ENCODE measurements at places on chromosomes 1 and 21.
A peak's percentile ranks its signal among the peaks of the same experiment; 100 is the strongest.

DNA sequence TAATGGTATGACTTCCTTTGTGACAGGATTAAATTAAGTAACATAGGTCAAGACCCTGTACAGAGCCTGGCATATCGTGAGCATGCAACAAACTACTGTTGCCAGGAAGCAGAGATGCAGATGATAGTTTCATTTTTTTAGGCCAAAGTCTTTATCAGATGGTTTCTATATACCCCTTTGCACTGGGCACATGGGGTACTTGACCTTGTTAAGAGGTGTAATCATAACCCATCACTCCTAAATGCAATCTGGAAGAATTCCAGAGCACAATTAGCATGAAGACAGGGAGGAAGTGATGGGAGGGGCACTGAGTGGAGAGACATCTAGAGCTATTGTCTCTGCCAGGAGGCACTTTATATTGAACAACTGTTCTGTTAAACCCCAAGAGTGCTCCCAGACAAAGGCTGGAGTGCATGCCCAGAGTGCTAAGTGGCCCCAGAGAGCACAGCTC, 22.1 kb downstream of the ZBTB17 start:
- peak; percentile 11 for DNase-seq

GRCh38 chr1:24567792-24568388, 12.0 kb downstream of the NCMAP start:
- no peak for DNase-seq

DNA sequence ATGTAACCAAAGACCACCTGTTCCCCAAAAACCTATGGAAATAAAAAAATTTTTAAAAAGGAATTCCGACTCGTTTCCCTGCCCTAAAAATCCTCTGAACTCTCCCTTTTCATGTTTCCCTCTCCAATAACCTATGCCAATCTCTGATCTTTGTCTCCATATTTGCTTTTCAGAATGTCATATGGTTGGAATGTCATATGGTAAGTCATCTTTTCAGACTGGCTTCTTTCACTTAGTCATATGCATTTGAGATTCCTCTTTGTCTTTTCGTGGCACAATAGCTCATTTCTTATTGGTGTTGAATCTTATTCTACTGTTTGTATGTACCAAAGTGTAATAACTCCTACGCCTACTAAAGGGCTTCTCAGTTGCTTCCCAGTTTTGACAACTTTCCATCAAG, 117.5 kb downstream of the BACH1 start:
- DNase-seq = no peak

DNA sequence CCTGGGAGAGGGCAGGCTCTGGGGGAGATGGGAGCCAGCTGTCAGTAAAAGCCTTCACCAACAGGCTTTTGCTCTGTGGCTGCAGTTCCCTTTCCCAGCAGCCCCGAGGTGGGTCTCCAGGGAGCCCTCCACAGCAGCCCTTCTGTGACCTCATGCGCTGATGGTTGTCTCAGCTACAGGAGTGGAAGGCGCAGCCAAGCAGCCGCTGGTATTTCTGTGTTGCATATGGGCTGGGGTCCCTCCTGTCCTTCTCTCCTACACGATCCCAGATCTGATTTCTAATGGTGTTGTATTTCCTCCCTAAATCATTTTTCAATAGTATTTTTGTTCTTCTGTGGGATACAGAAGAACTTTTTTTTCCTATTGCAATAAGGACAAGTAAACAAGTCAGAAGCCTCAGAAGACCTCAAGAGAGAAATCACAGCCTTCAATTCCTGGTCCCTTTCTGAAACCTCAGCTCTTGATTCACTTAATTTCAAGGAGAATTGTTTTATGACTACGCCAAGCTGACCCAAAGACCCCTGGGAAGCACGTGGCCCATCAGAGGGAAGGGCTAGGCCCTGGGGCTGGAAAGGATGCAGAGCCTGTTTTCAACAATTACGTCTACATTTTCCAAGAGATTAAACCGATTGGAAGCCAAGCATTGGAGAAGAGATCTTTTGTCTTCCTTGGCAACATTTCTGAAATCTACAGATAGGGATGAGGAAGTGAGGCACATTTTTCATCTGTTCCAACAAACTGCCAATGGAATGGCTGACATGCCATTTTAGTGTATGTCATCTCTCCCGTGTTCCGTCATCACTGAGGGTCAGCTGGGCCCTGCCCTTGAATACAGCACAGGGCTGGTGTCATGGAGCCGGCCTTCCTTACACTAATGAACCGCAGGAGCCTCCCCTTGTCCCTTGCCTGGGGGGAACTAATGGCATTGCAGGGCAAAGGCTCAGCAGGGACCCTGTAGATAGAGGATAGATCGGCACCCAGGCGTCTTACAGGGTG, 42.0 kb upstream of the SCCPDH start:
- no peak for DNase-seq

- no peak for DNase-seq
These were observed 848.8 kb downstream of the BRINP3 start for GRCh38 chr1:189628857-189629256.

DNA sequence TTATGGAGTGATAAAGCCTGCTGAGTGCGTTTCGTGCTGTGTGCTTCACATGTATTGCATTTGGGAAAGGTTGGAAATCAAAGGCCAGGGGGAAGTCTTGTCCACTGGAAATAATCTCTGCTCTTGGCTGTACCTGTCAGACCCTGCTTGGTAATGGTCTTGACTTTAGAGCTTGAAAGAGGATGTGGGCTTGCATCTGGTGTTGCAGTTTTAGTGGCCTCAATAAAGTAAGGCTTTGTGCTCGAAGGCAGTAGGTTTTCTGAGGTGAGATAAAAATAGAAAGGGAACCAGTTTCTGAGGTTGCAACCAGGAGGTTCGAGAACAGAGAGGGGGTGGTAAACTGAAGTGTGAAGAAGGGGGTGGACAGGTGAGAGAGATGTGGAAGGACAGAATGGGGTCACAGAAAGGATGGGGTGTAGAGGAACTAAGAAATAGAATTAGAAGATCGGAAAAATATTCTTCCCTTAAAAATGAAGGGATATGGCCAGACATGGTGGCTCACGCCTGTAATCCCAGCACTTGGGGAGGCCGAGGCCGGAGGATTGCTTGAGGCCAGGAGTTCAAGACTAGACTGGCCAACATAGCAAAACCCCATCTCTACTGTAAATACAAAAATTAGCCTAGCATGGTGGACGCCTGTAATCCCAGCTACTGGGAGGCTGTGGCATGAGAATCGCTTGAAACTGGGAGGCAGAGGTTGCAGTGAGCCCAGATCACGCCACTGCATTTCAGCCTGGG, 1.5 kb downstream of the S100PBP start:
- no peak for DNase-seq

GRCh38 chr1:201712387-201713085, 116.4 kb upstream of the IPO9 start:
- no peak for DNase-seq

DNA sequence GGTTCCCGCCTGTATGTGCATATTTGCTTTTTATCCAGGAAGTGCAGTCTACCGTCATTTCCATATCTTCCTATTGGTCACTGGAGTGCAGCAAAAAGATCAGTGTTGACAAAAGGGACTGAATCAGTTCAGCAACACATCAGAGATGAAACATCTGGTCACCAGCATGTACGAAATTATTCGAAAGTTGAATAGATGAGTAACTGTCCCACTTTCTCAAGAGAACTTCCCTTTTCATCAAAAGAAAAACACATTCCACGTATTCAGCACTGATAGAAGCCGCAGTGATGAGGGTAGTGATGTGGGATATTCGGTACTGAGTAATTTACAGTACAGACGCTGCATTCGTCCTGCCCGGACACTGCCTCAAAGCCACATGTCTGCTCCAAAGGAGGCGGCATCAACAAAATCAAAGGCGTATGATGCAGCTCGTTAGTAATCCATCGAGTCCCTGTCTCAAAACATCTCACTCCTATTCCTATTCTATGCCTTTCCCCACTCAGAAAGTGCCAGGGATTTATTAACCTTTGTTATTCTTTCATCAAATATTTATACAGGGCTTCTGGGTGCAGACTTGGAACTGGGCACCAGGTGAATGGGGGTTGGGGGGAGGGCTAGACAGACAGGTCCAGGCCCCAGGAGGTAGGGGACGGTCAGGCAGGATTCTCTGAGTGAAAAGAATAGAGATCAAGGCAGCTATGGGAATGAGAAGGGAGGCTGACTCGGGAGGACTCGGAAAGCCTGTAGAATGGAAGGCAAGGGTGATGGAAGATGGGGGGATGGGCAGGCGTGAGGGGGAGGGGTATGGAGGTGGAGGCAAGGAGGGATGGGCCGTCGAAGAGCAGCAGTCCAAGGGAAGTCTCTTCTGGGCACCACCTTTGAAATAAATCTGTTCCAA, 79.5 kb upstream of the SLC45A1 start:
- DNase-seq = no peak

DNA sequence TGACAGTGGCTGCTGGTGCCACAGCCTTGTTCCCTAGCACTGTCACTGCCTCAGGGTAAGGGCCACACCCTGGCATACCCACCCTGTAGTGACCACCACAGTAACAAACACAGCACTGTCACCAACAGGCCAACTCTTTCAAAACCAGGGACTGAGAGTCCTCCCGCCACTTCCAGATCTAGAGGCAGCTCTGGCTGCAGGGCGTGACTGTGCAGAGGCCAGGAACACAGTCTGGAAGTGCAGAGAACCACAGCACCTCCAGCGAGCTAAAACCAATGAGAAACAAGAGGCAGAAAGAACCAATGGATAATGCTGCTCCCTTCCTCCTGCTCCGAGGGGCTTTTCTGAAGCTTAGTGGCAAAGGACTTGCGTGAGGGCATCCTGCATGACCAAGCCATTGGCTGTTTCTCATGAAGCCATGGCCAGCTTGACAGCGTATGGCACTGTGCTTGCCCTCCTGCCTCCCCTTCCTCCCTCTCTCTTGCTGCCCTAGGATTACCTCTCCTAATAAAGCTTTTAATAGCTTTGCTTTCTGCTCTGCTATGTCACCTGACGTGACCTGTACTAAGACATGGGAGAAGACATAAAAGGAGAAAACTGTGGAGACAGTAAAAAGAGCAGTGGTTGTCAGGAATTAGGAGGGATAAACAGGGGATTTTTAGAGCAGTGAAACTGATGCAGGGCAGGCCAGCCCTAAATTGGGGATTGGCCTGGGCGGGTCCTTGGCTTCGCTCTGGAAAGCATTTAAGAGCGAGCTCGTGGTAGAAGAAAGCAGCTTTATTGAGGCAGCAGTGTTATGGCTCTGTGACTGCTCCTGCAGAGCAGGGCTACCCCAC, 7.2 kb downstream of the PARP1 start:
- no peak for DNase-seq

DNA sequence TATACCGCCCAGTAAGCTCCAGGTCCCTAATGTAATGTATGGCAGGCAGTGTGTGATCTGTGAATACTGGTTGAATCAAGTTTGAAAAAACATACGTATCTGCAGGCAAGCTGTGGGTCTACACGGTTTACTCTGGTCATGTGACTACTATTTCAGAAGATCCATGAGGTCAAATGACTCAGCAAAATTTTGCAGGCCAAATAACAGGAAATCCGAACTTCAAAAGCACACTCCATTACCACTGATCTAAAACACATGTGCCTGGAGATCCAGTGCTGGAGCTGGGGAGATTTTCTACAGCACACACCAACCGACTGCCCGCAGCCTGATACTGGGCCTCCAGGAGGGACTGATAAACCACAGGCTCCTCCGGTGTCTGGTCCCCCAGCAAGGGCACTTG, 64.5 kb upstream of the SLC44A3 start:
- DNase-seq = no peak

- DNase-seq = no peak
These were observed 28.9 kb upstream of the ABCD3 start for GRCh38 chr1:94389298-94389697.

DNA sequence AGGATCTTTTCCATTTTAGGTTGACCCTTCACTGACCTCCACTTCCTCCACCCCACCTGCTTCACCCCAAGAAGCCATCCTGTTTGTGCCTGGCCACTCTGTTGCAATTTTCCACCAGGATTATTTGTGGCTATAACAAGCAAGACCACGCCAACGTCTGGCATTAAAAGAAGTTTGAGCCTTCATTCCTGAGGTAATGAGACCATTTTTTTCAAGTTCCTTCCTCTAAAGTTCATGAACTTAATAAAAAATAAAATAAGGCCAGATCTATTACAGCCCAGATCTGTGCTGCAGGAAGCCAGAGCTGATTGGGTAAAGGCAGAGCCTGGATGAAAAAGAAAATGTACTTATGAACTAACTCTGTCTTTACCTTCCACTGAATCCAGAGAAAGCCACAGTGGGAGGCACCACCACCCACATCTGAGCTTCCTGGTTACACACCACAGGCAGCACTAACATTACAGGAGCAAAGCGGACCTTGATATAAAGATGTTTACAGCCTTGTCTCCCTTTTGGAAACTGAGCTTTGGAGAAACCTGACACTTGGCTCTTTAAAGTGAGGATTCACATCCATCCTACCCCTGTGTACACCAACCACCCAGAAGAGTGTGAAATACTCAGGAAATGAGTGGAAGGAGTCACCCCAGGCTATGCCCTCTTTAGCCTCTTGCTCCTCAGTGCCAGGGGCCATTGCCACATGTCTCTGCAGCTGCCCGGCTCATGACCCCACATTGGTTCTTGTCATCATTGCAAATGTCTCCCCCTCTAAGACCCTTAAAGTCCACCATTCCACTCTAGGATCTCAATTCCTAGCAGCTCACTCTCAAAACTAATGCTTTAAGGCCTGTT, 293.6 kb downstream of the PLPP3 start:
- no peak for DNase-seq

DNA sequence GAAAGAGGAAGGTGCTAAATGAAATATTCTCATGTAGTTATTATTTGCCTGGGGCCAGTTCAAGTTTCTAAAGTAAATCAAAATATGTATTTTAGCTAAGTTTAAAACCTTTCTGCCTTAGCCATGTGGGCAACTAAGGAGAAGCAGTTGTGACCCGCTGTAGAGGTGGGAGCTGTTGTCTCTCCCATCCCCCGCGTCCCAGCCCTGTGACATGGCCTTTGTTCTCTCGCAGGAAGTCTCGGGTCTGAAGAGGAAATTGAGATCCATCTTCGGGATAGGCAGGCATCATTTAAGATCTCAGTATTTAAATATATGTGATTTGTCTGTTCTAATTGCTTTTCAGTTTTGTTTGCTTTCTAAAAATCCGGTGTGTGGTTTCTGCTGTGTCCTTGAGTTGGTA, 121.5 kb downstream of the CAMTA1 start:
- no peak for DNase-seq

GRCh38 chr21:35197992-35198431, 148.9 kb upstream of the RUNX1 start:
- no peak for DNase-seq

DNA sequence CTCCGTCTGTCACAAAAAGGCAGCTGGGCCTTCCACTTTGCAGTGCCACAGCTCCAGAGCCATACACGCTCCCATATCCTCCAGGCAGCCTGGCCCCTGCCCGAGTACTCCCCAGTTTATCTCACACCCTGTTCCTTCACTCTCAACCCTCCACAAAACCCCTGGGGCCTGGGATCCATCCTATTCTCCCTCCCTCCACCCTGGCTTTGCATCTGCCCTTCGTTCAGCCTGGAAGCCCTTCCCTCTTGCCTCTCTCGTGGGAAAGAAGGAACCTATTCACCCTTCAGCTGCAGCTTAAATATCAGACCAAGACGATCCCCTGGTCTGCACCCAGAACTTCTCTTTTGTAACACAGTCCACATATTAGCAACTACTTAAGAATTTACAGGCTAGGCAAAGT, 56.7 kb downstream of the CAMK2N1 start:
- no peak for DNase-seq

GRCh38 chr1:197468543-197469175, 200.6 kb downstream of the CRB1 start:
- no peak for DNase-seq

Data from activated T-cell treated with anti-CD3 and anti-CD28 coated beads, Interleukin-2, amount 50 U/mL, for 1 hour (primary cell).